Foreskin keratinocyte (primary cell): ENCODE measurements at places on chromosomes 2 and 18. TPM values are rescaled to one million over a fixed set of nuclear protein-coding genes. Genes with fewer than 3 reads are reported as not detected.

DNA sequence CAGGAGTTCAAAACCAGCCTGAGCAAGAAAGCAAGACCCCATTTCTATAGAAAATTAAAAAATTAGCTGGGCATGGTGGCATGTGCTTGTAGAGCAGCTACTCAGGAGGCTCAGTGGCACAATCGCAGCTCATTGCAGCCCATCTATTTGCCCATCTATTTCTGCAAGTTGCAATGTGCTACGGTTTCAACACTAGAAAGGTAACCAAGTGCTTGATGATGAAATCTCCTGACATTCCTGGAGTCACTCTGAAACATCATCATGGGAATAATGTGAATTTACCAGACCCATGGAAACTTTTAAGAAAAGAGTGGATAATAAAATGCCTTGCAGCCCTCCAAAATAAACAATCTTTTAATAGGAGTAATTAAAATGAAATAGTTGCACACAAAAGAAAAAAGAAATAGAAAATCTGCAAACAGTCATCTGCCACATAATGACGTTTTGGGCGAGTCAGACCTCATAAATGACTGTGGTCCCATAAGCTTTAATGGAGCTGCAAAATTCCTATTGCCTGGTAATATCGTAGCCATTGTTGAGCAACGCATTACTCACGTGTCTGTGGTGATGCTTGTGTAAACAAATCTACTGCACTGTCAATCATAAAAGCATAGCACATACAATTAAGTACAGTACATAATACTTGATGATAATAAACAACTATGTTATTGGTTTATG is 46.6 kb upstream of the AMMECR1L start:
- DNase-seq, result peak; percentile 83

- DNase-seq, result no peak
These were observed 5.6 kb downstream of the TBR1 start for GRCh38 chr2:161421686-161422085.

Gene SPATA3
- not detected in 2 replicates for total RNA-seq

DNA sequence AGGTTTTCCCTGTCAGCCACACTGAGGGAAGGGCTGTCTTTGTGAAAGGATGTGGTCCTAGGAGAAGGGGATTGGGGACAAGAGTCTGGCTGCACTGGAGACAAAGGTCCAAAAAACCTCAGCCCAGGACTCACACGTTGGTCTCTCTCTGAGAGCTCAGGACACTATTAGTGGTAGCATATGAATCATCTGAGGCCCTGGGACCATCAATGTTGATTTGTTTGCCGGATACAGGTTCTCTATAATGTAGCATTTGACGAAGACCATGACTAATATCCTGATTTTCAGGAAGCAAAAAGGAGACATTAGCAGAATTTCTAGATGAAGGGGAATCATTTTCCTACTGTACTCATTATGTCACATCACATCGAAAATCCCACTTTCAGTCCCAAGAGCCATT is 22.2 kb upstream of the DNAH6 start:
- DNase-seq, result no peak

GRCh38 chr2:115491186-115491793 is 1048.8 kb downstream of the DPP10 start:
- no peak for DNase-seq

DNA sequence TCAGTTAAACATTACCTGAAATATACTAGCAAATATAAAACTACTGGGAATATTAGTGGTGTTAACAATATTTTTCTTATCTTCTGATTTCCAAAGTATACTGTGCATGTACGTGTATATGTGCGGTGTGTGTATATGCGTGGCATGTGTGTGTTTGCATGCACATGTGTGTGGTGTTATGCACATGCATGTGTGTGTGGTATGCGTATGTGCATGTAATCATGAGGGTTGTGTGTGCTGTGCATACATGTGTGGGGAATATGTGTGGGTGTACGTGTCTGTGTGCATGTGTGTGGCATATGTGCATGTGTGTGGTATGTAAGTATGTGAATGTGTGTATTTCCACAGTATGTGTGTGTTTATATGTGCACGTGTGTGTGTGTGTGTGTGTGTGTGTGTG is 640.2 kb downstream of the TSN start:
- DNase-seq, result no peak

- DNase-seq, result no peak
These were observed 207.1 kb downstream of the FIGN start for GRCh38 chr2:163528640-163529217.

Gene GALNT5
- total RNA-seq, result 10.2 and 14.4 TPM in 2 replicates

GRCh38 chr2:144595279-144595678 is 75.4 kb upstream of the ZEB2 start:
- no peak for DNase-seq
